ENCODE measurements at places on chromosomes 7 and 10.

DNA sequence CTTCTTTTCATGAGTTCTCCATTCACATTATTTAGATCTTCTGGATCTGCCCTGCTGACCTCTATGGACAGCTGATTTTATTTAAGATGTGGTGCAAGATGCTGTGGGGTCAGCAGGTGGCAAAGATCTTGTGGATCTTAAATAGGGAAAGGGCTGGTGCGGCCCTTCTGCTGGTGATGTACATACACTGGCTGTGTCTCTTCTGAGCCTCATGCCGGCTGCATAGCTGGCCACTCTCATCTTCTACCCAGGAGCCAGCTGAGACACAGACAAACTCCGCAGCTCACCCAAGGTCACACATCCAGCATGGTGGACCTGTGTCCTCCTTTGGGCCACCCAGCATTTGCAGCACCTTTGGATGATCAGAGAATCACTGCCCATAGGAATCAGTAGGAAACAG is 9.7 kb downstream of the RBP3 start:
- no peak for DNase-seq

DNA sequence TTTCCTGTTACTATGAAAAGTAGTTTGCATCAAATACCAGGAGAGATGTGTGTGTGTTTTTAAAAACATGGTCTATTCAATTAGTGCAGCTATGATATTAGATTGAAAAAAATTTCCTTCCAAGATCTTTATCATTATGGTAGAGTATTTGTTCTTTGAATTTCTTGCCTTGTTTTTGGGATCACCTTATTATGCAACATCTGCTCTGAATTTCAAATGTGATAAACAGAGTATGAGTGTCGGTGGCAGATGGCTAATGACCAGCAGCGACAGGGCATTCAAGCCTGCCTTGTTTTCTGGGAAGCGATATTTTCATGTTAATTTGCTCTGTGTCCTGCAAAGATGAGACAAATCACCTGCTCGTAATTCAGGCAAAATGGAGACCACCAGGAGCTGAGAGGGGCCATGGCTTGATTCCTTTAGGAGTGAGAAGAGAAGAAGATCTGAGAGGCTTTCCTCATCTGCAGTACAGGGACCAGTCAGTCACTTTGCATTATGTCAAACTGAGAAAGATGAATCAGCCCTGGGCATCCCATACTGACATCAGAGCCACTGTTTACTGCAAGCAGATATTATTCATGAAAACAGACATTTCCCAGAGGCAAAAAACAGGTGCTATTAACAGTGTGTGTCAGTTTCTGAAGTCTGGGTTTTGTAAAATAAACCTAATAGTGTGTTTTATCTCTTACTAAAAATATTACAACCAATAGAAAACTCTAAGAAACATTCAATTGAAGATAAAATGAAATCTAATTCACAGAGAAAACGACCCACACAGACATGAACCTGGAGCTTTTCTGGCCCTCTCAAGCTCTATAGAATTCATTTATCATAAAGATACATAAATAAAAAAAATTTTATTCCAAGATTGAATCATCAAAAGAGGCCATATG is 67.6 kb downstream of the CDK6 start:
- no peak for DNase-seq

GRCh38 chr7:111393011-111393754 is 169.1 kb downstream of the IMMP2L start:
- DNase-seq, result no peak

DNA sequence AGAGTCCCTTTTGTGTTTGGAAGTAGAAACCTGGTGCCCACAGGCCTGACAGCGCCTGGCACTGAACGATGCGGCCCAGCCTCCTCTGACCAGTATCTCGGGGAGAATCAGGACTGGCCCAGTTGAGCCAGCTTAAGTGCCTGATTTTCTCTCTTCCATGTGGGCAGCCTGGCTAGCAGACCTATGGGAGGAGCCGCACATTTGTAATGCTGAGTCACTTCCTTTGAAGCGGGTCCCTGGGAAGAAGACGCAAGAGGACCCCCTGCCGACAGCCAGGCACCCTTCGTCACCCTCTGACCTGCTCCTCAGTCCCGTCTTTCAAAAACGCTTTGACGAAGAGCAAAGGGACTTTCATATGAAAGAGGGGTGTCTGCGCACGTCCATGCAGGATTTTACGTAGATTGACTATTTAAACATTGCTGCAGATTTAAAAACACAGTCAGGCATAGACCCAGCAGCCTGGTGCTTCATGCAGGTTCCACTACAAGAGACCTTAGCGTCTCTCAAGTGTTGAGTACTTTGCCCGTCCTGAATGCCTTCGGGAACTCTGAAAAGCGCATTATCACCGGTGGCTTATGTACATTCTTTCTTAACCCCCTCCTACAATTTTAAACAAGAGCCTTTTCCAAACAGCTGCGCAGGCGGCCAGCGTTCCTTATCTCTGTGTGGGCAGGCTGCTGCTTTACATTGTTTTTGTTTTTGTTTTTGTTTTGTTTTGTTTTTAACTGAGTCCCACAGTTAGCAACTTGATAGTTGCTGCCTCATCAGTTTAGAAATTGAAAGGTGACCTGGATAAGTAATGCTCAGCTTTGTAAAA is 36.5 kb upstream of the AP5Z1 start:
- DNase-seq, result no peak

DNA sequence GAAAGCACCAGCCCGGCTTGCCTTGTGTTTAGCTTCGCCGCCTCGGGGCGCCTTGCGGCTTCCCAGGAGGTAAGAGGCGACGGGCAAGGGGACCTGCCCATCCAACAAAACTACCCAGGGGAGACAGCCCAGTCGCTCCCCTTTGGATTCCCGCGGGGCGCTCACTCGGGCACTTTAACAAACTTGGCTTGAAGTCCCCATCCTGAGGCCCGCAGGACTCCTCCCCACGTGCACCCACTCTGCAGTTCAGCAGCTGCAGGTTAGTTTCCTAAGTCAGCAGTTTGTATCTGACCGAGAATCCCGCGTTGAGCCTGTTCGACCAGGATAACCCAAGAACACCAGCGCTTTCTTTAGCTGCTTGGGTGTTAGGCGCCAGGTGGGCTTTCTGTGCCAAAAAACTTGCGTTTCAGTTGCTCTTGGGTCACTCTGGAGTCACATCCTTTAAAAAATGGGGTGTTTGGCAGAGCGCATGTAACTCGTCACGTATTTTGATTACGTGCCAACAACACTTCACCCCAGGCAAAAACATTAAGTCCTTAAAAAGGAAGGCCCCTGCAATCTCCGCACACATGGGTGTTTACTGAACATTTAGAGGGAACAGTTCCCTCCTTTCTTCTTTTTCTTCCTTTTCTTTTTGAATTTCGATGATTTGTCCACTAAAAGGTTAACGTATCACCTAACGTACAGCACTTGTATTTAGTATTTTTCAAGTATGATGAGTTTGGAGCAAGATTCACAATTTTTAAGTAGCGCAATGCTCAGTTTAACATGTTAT is 876 bp downstream of the DNAH11 start:
- peak; percentile 69 for DNase-seq

GRCh38 chr7:5711409-5711808 is 70.1 kb downstream of the RNF216 start:
- DNase-seq, result no peak

DNA sequence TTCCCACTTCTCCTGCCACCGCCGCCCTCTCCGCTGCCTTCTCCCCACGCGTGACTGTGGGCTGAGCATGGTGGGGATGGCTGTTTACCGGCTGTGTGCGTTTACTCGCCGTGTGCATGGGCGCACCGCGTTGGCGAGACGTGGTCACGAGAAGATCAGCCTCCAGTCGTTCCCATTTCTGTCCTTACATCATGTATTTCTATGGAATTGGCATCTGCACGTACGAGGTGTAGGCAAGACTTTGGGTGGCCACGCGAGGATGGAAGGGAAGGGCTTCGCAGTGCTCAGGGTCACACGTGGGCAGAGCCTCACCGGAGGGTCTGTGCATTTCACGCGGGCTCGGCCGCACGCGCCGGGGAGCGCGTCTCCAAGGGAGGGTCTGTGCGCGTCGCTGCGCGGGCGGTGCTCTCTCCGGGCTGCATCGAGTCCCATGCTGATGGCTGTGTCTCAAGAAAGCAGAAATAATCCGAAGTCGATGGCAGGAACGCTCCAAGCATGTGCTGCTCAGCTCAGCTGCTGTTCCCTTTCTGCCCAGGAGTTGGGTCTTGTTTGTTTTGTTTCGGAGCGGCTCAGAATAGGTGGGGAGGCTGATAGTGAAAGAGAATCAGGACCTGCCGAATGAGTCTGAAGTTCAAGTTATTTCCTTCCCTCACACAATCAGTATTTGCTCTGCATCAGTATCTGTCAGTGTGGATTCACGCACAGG is 973 bp downstream of the CAMK1D start:
- no peak for DNase-seq

DNA sequence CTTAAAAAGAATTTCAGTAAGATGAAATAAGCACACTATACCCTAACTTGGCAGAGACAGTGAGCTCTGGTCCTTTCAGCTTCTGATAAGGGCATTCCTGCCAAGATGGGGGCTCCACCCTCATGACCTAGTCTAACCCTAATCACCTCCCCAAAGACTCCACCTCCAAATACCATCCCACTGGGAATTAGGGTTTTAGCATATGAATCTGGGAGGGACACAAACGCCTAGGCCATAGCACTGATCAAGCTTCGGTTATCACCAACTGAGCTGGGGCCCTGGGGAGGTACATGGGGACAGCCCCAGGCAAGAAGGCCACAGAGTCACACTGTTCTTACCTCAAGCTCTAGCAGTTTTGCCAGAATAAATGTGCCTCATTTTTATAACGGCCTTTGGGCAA is 31.4 kb downstream of the PALS2 start:
- no peak for DNase-seq

- no peak for DNase-seq
Observed at GRCh38 chr7:139692723-139693122, 85.1 kb downstream of the HIPK2 start.

GRCh38 chr10:29643771-29644501 is 9.2 kb upstream of the SVIL start:
- DNase-seq, result no peak

GRCh38 chr10:78255796-78256638 is 222.4 kb downstream of the RPS24 start:
- DNase-seq, result no peak

DNA sequence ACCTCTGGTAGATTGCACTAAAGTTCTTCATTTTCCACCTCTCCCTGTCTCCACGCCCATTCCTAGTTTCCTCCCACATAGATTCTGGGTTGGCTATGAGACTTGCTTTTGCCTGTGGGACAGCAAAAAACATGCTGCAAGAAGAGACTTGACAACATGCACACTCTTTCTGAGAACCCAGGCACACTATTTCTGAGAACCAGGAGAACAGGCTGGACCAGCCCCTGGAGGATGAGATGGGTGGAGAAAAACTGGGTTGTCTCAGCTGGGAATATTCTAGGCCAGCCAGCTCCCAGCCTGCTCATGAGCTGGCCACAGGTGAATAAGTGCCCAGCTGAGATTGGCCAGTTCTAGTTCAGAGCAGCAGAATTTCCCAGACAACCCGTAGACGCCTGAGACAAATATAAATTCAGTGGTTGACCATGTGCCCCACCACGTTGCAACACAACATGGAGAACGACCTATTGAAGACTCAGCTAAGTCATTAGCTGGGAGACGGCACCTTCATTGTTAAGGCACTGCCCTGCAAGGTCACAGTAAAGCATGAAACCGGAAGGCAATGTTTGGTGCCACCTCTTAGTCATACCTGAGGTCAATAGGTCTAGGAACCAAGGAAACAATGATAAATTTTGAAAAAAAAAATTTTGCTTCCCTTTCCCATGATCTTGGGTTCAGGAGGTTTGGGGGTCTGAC is 92.7 kb upstream of the AKR1E2 start:
- DNase-seq, result no peak

DNA sequence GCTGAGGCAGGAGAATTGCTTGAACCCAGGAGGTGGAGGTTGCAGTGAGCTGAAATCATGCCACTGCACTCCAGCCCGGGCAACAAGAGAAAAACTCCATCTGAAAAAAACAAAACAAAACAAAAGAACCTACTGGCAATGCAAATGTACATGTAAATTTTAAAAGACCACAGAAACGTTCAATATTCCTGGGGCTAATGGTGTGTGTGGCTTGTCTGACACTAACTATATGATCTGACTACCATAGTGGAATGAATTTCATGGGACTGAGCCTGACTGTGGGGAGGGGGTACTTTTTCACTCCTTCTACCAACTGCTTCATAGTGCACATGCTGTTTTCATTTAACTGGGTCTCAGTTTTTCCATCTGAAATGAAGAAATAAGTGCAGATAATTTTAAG is 69.6 kb downstream of the ITPRID1 start:
- DNase-seq, result no peak

DNA sequence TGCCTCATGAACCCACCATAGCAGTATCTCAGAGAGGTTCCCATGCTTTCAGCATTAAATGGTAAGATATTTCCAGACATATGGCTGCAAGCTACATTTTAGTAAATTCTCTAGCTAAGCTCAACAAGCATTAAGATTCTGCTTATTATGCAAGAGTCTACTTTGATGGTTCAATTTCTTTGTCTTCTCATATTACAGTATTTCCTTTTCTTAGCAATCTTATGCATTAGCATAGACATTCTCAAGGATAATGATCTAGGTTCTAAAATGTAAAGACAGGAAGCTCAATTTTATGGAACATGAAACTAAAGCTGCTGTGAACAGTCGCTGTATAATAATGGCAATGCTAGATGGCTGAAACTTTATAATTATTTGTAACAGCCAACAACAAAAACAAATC is 39.2 kb downstream of the MEOX2 start:
- no peak for DNase-seq

GRCh38 chr10:31697271-31698180 is 231.1 kb downstream of the ARHGAP12 start:
- no peak for DNase-seq

DNA sequence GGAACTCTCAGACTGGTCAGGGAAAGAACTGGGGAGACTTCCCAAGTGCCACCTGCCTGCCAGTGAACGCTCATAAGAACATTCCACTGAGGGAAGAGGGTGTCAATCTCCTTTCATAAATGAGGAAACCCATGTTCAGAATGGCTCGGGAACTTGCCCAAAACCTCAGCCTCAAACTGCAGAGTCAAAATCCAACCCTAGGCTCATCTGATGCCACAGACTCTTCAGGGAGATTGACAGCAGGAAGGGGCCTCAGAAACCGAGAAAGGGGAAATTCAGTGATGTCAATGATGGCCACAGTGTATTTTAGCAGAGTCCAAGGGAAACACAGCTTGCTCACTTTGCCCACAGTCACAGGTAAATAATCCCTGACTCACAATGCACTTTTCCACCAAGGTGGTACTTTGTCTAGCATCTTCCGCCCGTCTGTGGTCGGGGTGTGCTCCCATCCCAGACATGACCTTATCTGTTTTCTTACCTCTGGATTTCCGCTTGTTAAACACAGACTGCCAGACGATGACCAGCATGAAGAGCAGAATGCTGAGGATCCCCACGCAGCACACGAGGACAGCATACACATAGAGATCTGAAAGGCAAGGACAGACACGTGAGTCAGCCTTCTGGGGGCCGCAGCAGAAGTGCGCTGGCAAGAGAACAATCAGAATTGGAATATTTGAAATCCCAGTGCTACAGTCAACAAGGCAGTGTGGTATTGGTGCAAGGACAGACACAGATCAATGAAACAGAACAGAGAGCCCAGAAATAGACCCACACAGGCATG is 38.4 kb downstream of the VSTM4 start:
- no peak for DNase-seq
